ENCODE measurements at places on chromosomes 1 and 21.

- peak; percentile 19 for DNase-seq
Measured at GRCh38 chr1:153679337-153680119, 1.0 kb downstream of the NPR1 start.

- DNase-seq, result no peak
Measured at GRCh38 chr1:38173848-38174247, 127.3 kb upstream of the POU3F1 start.

DNA sequence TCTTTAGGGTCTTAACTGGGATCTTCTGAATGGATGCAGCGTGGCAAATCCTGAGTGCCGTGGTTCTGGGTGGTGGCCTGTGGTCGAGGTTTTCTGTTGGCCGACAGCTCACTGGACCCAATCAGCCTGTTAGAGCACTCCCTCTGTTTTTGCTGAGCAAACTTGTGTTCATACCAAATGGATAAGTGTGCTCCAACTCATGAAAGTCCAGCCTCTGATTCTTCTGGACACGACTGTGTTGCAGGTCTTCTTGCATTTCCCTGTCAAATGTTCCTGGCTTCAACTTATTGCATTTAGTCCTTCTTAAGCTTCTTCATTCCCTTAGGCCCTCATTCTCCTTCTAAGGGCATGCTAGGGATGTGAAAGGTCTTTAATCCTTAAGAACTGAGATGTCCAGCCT lies 63.7 kb downstream of the AJAP1 start:
- DNase-seq, result no peak

GRCh38 chr1:13697738-13698137 lies 2.2 kb upstream of the PRDM2 start:
- no peak for DNase-seq

DNA sequence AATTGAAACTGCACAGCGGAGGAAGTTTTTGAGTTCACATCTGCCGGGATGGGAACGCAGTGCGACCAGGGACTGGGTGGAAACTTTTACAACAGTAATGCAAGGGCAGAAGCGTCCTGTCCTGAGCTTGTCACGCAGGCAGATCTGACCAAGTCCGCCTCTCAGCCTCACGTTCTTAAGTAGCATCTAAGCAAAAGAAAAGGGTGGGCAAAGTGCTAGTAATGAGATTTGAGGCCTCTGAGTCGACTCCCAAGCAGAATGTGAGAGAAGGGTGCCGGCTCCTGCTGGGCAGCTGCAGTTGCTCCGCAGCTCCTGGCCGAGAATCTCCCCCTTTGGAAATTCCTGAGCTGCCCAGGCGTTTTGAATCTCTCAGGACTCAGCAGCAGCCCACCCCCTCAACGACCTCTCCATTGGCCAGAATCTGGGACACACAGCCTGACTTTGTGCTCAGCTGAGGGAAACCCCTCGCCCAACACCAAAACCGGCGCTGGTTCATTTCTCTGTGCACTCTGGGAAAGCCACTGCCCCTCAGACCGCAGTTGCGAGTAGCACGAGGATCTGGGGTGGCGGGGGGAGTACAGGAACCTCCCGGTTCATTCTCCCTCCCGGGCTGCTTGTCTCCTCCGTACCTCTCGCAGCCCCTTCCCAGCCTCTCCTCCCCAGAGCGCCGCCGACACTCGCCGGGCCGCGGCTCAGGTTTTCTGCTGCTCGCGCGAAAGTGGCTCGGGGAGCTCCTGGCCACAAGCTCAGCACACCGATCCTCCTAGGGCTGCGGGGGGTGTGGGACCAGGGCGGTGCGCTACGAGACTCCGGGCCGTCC lies 913 bp upstream of the S1PR1 start:
- DNase-seq, result peak; percentile 52

DNA sequence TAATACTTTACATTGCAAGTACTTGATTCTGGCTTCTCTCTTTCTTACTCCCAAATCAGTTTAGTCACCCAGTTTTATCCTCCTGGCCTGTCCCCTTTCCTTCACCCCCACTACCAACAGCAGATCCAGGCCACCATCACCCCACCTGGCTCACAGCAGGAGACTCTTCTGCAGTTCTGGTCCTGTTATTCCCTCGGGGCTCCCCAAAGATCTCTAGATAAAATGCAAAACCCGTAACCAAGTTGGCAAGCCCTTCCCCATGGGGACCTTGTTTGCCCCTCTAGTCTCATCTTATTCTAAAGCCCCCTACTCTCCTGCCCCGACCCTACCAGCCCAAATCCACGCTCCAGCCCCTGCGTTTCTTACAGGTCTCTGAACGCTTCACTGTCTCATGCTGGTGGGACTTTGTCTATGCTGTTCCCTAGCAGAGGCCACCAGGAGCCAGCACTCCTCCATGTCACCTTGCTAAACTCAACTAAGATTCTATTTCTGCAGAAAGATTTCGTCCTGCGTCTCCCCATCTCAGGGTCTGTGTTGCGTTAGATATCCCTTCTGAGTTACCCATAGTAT lies 4.0 kb downstream of the ABCG1 start:
- no peak for DNase-seq

GRCh38 chr1:50796272-50796671 lies 163.8 kb downstream of the FAF1 start:
- no peak for DNase-seq

- DNase-seq, result no peak
Measured at GRCh38 chr21:23887725-23888306, 1719.5 kb downstream of the MRPL39 start.

DNA sequence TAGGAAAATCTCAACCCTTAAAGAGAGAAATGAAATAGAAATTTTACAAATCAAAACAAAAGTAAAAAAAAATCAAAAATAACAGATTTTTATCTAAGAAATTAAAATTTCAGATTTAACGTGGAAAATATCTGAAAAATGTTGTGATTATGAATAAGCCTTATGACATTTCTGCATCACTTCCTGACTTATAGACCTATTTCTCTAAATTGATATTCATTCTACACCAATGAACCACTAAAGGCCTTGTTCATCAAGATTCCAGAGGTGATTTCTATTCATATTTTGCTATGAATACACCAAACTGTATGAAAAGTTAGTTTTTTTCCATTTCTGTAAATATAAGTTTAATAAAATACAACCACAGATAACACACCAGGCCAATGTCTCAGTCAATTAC lies 261.5 kb downstream of the SMYD3 start:
- no peak for DNase-seq

DNA sequence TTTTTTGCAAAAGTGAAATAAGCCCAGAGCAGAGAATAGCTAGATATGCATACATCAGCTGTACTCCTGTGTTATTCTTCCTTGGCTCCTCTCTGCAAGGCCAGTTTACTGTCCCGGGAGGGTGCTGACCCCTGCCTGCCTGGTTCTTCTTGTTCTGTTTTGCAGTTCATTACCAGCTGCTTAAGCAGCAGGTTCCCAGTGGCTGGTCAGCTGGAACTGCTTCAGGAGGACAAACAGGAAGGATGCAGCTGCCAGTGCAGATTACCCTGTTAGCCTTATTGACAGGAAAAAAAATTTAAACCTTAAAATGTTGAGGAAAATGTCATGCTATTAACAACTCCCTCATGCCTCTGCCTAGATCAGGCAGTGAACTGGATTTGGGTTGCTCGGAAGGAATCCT lies 16.0 kb upstream of the LRIG2 start:
- DNase-seq, result no peak

DNA sequence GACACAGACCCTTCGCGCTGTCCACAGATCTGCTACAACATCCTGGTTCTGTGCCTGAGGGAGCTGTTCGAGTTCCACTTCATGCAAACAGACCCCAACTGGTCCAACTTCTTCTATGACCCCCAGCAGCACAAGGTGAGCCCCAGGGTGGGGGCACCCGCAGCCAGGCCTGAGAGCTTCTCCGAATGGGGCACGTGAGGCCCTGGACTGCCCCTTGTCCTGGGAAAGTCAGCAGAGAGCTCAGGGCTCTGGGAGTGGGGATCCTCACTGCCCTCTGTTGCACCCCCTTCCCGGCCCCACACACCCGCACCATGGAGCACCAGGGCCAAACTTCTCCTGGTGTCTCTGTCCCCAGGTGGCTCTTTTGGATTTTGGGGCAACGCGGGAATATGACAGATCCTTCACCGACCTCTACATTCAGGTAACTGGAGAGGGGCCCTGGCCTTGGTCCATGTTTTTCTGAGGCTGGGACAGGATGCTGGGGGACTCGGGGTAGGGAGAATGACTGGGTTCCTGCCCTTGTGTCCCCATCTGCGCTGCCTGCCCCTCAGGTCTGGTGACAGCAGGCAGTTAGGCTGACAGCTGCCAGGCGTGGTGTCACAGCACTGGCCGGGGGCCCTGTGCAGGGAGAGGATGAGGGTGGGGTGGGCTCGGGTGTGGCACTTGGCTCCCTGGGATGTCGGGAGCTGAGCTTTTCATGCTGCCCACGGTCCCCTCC lies 44.6 kb downstream of the COQ8A start:
- no peak for DNase-seq

DNA sequence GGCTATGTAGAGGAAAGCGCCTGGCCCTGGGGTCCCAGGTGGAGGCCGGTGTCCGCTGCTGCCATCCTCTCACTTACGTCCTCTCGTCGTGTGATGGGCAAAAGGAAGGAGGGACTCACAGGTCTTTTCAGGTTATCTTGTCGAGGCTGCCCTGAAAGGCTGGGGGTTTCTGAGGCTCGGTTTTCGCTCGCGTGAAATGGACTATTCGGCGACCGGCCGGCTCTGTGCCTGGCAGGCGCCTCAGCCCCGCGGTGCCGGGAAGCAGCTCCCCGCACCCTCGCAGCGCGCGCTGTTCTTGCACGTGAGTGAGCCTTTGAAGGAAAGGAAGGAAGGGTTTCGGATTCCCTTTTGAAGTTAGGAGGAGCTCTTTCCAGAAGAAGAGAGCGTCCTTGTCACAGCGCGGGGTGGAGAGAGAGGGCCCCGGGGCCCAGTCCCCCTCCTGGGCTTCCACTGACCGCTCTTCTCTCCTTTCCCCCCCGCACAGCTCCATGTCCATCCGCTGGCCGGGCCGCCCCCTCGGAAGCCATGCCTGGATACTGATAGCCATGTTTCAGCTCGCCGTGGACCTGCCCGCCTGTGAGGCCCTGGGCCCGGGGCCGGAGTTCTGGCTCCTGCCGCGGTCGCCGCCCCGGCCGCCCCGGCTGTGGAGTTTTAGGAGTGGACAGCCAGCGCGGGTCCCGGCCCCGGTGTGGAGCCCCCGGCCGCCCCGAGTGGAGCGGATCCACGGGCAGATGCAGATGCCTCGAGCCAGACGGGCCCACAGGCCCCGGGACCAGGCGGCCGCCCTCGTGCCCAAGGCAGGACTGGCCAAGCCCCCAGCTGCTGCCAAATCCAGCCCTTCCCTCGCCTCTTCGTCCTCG lies 57.2 kb downstream of the AJAP1 start:
- no peak for DNase-seq

DNA sequence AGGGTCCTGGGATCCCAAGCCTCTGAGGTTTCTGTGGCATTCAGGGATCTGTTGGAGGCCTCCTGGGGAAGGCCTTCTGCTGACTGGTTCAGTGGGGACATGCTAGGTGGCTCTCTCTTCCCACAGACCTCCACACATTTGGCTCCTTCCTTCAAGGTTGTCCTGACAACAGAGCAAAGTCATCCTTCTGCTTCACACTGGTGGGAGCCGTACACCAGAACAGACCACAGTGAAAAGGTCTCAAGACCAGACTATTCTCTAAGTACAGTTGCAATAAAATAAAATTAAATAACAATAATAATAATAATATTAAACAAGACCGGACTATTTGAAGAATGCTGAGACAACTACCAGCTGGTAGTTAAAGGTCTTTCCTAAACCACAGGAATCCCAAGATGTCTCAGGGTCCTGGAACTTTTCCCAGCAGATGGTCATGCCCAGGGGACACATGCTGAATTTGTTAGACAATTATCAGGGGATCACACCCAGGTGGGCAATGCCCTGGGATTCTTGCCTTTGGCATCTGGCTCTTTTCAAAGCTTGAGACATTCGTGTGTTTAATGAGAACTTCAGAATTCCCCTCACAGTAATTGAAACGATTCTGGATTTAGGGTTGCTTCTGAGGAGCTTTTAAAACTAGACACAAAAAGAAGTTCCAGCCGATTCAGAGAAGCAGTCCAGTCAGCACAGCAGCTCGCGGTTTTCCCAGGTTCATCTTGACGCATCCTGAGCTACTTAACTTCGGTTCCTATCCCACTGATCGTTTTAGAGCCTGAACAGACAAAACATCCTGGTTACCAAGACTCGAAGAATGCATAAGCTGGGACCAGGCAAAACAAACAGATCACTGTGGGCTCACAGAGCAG lies 22.9 kb downstream of the HTR1D start:
- peak; percentile 80 for DNase-seq

- DNase-seq, result peak; percentile 62
Measured at GRCh38 chr1:27527223-27527889, 37.4 kb upstream of the WASF2 start.

DNA sequence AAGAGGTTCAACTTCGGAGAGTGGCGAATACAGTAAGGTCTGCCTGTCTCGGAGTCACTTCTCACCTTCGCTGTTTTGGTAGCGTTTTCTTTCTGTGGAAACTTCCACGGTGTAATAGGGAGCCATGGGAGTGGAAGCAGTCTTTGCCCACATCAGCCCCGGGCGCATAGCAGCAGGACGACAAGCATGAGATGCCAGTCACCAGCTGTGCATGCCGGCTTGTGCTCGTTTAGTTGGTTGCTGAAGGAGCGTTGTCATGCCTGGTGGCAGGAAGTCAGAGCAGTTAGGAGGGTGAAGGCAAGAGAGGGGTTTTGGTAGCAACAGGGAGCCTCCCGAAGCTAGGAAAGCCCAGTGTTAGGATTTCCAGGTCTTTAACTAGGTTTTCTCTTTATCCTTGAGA lies 58.8 kb downstream of the MRPS6 start:
- no peak for DNase-seq

GRCh38 chr1:30974536-30974935 lies 66.0 kb upstream of the SDC3 start:
- no peak for DNase-seq

- peak; percentile 74 for DNase-seq
Measured at GRCh38 chr1:160377585-160378206, 10.8 kb downstream of the NHLH1 start.

DNA sequence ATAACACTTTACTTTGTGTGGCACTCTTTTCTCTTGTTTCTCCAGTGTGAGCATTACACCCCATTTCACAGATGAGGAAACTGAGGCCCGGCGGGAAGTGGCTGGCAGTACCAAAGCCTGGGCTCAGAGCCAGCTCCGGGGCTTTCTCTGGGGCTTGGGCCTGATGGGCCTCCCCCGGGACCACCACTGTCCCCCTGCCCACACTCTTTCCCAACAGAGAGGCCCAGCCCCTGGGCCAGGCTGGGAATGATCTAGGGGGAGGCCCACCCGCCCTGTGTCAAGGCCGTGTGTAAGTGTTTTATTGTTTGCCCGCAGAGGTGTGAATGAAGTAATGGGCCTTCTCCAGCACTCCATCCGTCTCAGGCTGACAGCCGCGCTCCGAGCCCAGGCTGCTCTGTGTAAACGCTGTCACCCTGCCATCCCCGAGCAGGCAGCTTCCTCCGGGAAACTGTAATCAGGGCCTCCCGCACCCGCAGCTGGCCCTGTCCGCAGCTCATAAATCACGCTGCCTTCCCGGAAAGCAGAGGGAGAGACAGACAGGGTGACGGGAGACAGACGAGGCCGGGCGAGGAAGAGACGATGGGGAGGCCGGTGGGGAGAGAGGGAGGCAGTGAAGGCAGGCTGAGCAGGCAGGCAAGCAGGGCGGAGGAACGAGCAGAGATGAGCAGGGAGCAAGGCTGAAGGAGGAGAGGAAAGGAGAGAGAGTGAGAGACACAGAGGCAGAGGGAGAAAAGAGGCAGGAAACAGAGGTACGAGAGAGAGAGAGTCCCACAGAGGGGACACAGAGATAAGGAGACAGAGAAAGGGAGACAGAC lies 109.7 kb upstream of the ZBTB40 start:
- no peak for DNase-seq

- DNase-seq, result no peak
Measured at GRCh38 chr1:156862997-156863599, 2.4 kb downstream of the NTRK1 start.

GRCh38 chr1:197066719-197067456 lies at the start of gene F13B:
F13B (minus strand) TSS chr1:197067260; CDS start chr1:197067223, 37 bp downstream.
- peak; percentile 17 for DNase-seq

- no peak for DNase-seq
Measured at GRCh38 chr1:14424325-14425002, 174.0 kb upstream of the KAZN start.

Measured in cardiac fibroblast (primary cell).